ENCODE measurements at places on chromosomes 3 and 15.

DNA sequence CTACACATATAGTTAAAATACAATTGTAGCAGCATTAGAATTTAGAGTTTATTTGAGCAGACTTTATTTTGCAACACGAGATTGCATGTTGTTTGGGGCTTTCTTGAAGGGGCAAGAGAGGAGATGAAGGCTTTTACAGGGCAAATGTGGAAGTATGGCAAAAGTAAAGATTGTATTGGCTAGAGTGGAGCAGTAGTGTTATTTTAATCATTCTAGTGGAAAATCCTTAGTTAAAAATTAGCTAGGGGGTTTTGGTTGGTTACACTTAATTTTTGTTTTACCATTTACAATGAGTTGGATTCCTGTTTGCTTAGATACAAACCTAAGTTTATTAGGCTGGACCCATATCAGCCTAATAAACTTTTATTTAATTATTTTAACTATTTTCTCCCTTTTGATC lies 4.6 kb downstream of the OR5H15 start:
- DNase-seq = no peak

- DNase-seq = peak; percentile 2
These were observed 65.7 kb downstream of the RARB start for GRCh38 chr3:25493786-25494185.

GRCh38 chr15:70133296-70133695 lies 35.6 kb upstream of the TLE3 start:
- no peak for DNase-seq

DNA sequence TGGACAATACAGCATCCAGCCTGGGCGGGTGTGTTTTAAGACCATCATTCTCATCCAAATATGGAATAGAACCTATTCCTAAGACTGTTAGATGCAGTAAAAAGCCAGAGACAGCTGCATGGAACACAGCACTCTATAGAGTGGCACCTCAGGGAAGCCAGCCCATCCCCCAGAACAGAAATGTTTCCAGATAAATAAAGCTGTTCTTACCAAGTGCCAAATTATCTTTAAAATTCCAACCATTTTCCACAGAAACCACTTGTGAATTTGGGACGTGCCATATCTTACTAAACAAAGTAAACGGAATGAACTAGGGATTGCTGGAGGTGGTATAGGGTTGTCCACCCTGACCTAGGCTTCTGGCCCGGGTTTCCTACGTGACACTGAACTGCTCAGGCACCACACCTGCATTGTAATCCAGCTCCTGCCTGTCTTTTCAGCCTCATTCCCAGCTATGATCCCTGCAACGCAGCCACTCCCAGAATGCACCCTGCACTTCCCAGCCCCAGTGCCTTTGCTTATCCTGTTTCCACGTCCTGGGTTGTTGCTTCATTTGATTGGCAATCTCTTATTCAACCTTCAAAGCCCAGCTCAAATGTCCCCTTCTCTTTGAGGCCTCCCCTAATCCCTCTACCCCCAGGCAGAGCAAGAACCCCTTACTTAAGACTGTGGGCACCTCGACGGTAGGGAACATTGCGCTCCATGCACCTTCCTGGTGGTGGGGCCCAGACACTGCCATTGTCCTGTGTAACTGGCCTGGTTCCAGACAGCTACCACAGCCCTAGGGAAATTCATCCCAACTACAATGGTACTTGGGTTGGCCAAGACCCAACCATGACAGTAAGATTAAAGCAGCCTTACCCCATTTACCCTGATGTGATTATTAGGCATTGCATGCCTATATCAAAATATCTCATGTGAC lies 100.2 kb downstream of the IQSEC1 start:
- no peak for DNase-seq

- DNase-seq = no peak
These were observed 47.9 kb downstream of the CORO2B start for GRCh38 chr15:68626739-68627138.

Data from HTR-8/SVneo (cell line).